Activated naive CD8-positive, alpha-beta T cell treated with anti-CD3 and anti-CD28 coated beads for 36 hours (primary cell): ENCODE measurements at places on chromosomes 12 and 14.

DNA sequence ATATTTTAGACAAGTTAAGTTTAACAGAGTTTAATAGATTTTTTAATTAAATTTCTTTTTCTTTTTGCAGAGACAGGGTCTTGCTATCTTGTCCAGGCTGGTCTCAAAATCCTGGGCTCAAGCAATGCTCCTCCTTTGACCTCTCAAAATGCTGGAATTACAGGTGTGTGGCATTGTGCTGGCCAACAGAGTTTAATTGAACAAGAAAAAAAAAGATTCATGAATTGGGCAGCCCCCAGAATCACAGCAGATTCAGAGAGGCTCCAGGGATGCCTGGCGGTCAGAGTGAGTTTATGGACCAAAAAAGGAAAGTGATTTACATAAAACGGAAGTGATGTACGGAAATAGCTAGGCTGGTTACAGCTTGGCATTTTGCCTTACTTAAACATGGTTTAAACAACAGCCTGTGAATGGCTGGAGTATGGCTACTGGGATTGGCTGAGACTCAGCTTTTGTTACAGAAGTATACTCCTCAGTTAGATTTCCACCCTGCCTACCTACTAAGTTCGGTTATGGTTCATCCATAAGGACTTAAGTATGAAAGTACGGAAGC is 14.5 kb upstream of the TESPA1 start:
- DNase-seq = no peak

DNA sequence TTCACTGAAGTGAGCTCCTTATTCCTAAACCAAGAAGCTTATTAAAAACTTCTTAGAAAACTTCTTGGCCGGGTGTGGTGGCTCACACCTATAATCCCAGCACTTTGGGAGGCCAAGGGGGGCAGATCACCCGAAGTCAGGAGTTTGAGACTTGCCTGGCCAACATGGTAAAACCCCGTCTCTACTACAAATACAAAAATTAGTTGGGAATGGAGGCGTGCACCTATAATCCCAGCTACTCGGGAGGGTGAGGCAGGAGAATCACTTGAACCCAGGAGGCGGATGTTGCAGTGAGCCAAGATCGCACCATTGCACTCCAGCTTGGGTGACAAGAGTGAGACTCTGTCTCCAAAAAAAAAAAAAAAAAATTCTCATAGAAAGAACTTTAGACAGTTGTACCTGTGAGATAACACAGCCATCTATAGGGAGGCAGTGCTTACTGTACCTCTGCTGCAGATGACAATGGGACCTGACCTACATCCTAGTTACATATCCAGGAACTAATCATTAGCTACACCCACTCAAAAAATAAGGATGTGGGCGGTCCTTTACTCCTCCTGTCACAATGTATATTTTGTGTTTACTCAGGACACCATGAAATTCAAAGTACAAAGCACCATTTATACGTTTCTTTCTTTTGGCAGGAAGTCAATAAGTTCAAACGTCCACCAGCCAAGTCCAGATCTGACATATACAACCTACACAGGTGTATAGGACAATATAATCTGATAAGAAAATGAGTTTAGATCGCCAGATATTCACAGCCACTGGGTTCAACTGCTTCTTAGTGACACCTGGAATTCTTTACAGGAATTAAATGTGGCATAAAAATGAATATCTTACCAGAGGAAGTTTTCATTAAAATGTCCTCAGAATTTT is 14.9 kb downstream of the STXBP6 start:
- DNase-seq = no peak

GRCh38 chr12:119624966-119625365 is 31.4 kb downstream of the TMEM233 start:
- DNase-seq = no peak

DNA sequence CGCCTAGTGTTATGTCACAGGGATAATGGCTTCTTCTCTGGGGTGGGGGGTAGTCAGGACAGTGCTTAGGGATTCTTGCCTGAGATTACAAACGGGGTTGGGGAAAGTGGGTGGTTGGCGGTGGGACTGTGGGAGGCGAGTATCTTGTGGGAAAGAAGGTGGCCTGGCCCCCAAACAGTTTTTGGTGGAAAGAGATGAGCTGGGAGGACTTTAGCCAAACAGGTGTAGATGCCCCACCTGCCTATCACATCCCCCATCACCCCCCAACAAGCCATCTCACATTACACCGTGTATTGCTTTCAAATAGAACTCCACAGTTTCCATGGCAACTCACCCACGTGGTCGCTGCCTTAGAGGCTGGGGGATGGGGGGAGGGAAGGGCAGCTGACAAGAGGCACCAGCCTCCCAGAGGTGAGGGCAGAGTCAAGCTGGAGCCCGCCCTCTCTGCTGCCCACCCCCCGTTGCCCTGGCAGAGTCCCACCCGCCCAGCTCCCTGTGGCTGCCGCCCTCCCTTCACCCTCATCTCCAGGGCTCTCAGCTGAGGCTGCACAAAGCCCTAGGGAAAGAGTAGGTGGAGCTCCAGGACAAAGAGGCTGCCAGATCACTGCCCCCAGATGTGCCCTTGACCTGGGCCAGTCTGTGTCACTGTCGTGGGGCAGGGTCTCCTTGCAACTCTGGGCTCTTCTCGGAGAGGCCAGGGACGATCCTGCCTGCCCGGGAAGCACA is 98.3 kb downstream of the LRRC74A start:
- peak; percentile 37 for DNase-seq

DNA sequence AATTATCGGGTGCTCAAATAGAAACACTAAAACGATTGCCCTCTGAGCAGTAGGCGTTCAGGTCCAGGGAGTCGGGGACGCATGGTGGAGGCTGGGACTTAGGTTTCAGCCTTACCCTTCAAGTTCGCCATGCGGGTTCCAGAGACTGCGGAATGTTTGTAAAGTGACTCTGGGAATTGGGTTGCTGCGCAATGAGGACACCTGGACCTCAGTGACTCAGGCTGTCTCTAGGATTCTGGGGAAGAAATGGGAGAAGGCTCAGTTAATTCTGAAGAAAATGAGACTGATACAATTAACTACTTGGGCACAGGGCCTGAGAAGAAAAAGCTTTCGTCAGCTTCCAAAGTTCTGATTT is 1.1 kb downstream of the LGALS3 start:
- DNase-seq = no peak

DNA sequence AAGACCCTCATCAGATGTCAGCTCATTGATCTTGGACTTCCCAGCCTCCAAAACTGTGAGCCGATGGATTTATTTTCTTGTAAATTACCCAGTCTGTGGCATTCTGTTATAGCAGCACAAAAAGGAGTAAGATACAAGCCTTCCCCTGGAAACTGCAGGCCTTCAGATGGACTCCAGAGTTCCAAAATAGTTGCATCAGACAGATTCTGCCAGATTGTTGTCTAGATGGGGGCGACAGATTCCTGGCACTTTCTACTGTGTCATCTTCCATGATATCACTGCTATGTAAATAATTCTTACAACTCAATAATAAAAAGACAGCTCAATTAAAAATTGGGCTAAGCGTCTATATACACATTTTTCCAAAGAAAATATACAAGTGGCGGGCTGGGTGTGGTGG is 17.2 kb upstream of the MARK3 start:
- no peak for DNase-seq

DNA sequence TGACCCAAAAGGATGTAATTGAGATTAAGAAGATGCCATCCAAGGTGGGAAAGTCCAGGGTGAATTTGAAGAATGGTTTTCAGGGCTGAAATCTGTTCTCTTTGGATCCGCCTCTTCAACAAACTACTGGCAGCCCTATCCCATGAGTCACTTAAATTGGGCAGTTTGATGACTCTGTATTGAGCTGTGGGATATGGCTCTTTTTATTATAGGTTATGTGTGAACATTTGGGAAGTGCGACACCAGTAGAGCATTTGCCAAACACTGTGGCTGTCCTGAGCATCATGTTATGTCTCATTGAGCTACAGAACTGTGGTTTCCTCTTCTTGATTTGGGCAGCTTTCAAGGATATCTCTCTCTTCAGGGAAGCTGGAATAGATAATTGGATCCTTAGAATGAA is 22.3 kb downstream of the IFT43 start:
- DNase-seq = no peak

DNA sequence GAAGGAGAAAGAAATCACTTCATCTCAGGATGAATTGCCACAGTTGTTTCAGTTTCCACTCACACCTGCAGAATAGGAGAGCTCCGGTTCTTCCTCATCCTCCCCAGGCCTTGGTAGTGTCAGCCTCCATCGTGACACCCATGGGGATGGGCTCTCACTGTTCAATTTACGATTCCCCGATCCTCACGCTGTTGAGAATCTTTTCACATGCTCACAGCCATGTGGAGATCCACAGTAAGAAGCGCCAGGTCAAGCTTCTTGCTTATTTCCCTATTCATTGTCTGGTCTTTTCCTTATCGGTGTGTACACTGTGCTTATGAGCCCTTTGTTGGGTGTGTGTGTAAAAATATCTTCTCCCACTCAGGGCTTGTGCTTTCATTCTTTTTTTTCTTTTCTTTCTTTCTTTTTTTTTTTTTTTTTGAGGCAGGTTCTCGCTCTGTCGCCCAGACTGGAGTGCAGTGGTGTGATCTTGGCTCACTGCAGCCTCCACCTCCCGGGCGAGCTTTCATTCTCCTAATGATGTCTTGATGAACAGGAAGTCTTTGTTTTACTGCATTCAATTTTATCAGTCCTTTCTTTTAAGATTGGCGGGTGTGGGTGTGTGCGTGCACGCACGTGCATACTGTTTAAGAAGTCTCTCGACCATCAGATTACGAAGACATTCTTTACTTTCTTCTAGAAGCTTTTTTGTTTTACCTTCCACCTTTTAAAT is 21.5 kb downstream of the RIN3 start:
- DNase-seq = peak; percentile 38

- DNase-seq = no peak
Observed at GRCh38 chr12:52245962-52246569, 13.0 kb downstream of the KRT7 start.

- no peak for DNase-seq
Observed at GRCh38 chr12:7100239-7100638, 8.0 kb upstream of the C1R start.

GRCh38 chr14:32073537-32074189 is 3.4 kb upstream of the ARHGAP5 start:
- DNase-seq = peak; percentile 29

- no peak for DNase-seq
Observed at GRCh38 chr14:24928386-24928900, 121.5 kb downstream of the STXBP6 start.

- no peak for DNase-seq
Observed at GRCh38 chr12:30930238-30930637, 3.7 kb downstream of the TSPAN11 start.

- DNase-seq = no peak
Observed at GRCh38 chr12:130958557-130959140, 4.9 kb downstream of the ADGRD1 start.

DNA sequence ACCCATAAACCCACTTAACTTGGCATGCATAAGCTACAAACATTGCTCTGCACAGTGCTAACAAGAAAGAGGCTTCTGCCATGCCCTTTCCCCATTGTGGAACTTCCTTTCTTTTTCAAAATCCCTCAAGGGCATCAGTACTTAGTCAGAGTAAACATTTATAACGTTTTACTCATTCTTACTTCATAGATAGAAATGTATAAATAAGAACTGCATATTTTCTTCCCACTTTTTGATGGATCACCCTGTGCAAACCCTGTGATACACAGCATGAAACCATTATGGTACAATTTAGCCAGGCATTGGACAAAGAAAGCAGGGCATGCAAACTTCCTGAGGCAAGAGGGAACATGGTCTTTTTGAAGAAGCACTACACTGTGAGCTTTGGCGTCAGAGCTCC is 113.8 kb upstream of the FOXG1 start:
- DNase-seq = no peak

- no peak for DNase-seq
Observed at GRCh38 chr14:75109877-75110276, 17.0 kb downstream of the NEK9 start.

DNA sequence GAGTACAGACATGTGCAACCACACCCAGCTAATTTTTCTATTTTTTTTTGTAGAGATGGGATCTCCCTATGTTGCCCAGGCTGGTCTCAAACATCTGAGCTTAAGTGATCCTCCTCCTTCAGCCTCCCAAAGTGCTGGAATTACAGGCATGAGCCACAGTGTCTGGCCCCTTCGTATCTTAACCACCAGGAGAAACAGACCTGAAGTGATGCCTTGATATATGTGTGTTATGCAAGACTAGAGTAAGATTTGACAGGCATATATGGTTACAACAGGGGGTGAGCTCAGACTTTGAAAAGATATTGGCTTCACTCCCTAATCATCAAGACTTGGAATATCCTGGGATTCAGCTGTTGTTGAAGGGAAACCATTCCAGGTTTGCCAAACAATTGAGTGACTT is 10.7 kb upstream of the GALNT6 start:
- no peak for DNase-seq

DNA sequence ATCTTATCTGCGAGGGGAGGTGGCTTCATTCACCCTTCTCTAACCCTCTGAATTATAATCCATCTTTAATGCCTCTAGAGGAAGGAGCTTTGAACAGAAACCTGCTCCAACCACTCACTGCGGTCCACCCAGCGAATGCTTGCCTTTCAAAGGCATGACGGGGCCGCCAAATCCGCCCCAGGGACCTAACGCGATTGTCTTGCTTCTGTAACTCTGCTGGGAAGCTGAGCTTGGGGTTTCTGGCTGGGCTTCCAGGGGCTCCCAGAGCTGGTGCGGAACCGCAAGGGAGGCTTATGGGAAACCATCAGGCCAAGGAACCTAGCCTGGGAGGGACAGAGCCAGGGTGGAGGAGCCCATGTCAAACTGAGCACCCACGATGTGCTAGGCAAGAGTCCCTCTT is 231.2 kb upstream of the LHX5 start:
- DNase-seq = no peak

DNA sequence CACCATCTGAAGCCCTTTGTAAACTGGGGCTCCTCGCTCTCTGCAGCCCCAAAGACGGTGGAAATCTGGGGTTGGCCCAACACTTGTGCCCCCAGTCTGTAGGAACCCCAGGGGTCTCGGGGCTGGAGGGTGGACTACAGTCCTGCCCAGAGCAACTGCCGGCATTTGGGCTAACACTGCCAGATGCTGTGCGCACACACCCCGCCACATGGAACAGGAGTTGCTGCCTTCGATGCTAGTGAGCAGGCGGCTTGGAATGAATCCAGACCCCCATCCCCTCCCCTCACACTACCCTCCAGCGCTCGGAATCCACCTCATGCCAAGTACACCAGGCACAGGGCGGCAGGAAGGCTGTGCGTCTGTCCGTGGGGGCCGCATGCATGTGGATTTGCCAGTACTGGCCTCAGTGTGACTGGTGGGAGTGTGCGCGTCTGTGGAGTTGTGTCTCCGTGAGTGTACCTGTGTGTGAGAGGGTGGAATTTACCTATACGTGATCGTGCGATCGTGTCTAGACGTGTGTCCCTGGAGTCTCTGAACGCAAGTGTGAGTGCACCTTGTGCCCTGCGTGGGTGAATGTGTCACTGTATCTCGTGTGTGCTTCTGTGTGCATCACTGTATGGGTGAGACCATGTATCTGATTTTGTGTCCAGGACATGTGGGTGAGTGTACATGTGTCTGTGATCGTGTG is 5.1 kb downstream of the LHX5 start:
- DNase-seq = no peak
